ENCODE measurements at places on chromosomes 1 and 21. TPM values are rescaled to one million over a fixed set of nuclear protein-coding genes. Genes with fewer than 3 reads are reported as not detected.

The ABCA4 gene
- total RNA-seq: not detected

The FAM72A gene
- 1.7 TPM for total RNA-seq

The SPRR4 gene
- total RNA-seq: not detected

The EFNA3 gene
- 1.3 TPM for total RNA-seq

The CASQ2 gene
- not detected for total RNA-seq

The TCHHL1 gene
- not detected for total RNA-seq

Data from smooth muscle cell of trachea (primary cell).